M059J (cell line): ENCODE measurements at places on chromosomes 7 and 10. TPM values are rescaled to one million over a fixed set of nuclear protein-coding genes. Genes with fewer than 3 reads are reported as not detected.
A peak's percentile ranks its signal among the peaks of the same experiment; 100 is the strongest.

Gene RASA4B
- total RNA-seq, result 0.84 TPM in 1 of 2 replicates, not detected in the other

DNA sequence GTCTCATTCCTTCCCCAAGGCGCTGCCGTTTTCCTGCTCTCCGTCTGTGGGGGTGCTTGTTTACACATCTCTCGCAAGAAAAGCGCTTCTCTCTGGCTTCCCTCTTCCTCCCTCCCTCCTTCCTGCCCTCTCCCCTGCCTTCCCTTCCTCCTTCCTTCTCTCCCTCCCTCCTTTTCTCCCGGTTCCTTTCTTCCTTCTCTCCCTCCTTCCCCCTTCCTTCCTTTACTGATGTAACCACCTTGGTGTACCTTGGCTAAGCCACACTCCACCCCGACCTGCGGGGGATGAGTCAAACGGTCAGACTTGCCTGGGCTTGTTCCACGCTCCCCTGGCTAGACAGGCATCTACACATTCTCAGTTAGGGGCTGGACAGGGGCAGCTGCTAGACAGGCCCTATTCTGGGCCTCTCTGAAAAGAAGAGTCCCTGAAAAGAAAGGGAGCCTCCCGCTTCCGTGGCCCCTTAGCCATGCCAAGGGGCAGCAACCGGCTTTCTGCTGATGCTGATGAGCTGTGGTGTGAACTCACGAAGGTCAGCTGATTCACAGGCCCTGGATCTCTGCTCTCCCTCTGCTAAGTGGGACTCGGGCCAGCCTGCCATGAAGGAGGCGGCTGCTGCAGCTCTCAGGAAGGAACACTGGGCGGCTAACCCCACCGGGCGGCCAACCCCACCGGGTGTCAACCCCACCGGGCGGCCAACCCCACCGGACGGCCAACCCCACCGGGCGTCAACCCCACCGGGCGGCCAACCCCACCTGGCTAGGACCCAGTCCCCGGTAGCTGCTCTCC, 216.8 kb downstream of the TCERG1L start:
- DNase-seq, result peak; percentile 11

GRCh38 chr7:15042285-15043065, 139.9 kb upstream of the DGKB start:
- DNase-seq, result no peak

DNA sequence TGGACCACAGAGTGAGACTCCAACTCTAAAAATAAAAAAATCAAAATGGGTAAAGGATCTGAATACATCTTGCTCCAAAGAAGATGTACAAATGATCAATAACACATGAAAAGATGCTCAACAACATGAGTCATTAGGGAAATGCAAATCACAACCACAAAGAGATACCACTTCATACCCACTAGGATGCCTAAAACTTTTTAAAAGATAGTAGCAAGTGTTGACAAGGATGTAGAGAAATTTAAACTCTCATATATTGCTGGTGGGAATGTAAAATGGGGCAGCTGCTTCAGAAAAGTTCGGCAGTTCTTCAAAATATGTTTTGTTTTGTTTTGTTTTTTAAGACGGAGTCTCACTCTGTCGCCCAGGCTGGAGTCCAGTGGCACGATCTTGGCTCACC, 45.7 kb upstream of the GTF2IRD1 start:
- DNase-seq, result no peak

DNA sequence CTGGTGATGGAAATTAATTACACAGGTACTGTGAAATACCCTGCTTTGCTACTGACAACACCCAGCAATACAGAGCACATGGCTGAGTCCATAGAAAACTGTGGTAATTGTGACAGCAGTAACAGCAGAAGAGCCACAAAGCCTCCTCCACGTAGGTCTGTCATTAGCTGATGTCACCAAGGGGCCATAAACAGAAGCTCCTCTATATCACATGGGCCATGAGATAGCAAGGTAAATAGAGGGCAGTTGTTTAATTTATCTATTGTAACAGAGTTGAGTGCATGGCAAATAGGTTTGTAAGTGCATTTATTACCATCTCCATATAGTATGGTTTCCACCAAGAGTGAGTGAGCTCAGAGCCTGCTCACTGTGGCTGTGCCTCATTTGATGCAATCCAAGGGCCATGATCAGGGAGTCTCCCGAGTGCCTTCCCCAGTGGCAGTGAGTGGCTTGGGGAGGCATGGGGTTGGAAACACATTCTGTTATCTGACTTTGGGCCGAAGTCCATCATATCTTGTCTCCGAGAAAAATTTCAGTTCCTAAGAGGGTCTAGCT, 281.2 kb downstream of the SKAP2 start:
- DNase-seq, result no peak

GRCh38 chr10:69262292-69262751, 16.0 kb upstream of the HK1 start:
- no peak for DNase-seq

DNA sequence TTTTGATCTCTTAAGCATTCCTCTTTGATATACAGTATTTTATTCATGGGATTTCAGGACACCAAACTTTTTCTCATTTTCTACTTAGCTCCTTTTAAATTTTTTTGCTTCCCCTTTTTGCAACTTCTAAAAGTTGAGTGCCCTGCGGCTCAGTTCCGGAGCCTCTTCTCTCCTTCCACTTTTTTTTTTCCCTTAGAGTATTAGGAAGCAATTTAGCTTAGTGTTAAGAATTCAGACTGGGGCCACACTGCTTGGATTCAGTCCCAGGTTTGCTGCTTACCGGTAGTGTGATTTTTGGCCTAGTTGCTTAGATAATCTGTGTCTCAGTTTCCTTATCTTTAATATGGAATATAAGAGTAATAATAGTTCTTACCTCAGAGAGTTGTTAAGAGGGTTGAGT, 3.4 kb downstream of the STAM start:
- no peak for DNase-seq
